ENCODE measurements at places on chromosomes 6 and 20.

DNA sequence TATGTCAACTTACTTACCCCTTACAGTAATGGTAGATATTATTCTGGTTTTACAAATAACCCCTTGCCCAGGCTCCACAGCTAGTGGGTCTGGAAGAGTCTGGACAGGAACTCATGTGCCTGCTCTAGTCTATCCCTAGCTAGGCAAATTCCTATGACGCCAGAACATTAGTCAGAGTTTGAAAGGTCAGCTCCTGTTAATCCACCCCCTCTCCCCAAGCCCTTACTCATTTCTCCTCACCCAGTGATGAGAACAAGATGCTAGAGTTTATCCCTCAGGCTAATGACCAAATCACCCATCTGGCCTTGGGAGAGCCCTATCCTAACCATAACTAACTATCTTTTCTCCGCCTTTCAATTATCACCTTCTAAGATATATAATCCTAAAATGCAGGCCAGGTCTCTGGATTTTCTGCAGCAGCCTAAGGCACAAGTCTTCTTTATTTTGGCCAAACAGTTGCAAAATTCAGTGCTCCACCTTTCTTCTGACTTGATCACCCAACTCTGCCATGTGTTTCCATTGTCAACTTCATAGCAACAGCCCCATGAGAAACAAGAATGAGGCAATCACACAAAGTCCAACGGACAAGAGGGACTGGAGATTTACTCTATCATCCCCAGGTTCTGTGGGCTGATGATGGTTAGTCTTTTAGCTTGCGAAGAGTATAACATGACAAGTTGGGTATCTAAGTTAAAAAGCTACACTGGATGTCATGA lies 113.3 kb downstream of the TASP1 start:
- no peak for DNase-seq

DNA sequence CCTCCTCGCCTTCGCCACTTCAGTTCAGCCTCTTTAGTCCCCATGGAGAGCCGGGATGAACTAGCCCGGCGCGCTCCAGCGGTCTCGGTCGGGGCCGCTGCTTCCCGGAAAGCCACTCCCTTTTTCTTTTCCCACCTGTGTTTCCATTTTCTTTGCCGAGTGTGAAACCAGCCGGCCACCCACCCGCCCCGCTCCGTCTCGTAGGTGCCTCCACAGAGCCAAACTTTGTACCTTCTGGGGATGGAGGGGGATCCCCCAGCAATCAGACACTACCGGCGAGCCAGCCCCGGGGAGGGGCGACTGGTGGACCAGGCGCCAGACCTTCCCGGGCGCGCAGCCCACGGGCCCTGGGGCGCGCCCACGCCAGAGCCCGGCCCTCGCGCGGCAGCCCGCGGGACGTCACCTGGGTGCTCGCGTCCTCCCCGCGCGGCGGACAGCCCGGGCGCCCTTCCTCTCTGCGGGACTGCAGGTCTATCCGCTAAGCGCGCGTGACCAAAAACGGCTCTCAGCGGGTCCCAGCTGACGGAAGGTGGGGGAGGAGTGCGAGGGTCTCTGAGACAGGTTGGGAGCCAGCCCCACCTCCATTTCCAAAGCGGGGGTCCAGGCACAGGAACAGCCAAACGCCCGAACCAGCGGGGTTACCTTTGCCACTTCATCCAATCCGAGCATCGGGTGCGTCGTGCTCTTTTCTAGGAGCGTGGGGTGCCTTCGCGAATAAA lies at the start of gene MCHR2:
MCHR2 (minus strand) TSS at position 691 of the 719 bp plus-strand sequence. CDS start 38,076 bp downstream, outside the sequence.
- DNase-seq: no peak

DNA sequence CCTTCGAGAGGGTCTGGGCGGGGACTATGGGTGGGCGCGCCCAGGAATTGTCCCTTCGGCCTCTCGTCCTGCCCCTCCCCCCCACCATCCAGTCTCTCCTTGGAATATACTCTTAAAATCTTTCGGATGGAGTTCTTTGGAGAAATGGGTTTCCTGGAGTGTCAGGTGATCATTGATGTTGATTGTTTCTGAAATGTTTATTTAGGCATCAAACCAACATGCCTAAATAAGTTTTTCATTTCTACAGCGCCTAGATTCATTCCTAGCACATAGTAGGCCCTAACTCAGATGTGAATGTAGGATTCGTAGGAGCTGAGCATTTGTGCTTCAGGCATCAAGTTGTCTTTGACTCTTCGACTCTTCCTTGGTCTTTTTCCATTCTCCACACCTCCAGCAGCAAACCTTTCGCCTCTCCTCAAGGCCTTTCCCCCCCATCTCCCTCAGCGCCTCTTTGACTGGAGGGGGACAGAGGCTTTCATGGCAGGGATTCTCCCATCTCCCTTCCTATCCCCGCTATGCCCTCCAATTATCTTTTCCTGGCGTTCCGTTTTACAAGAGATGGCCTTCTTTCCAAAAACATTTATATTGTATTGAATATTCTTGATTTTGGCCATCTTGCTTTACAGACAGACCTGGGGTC lies 610 bp downstream of the CASP8AP2 start:
- DNase-seq: no peak

GRCh38 chr20:53055367-53056067 lies 83.4 kb downstream of the TSHZ2 start:
- DNase-seq: no peak

GRCh38 chr6:29757701-29758293 lies 34.6 kb downstream of the HLA-F start:
- DNase-seq: no peak

DNA sequence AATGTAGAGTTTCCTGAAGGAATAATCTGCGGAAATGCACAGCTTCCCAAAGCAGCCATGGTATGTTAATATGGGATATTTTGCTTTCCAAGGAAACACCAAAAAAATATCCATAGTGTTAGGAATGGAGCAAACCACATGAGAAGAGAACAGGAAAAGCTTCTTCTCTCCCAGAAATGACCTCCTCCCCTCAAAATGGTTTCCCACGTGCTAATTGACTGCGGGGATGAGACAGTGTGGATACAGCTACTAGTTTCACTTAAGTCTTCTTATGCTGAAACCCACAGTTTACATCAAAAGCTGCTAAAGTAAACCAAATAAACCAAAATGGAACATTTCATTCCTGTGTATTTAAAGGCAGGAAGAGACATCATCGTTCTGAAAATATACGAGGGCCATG lies 69.4 kb downstream of the FYN start:
- no peak for DNase-seq

DNA sequence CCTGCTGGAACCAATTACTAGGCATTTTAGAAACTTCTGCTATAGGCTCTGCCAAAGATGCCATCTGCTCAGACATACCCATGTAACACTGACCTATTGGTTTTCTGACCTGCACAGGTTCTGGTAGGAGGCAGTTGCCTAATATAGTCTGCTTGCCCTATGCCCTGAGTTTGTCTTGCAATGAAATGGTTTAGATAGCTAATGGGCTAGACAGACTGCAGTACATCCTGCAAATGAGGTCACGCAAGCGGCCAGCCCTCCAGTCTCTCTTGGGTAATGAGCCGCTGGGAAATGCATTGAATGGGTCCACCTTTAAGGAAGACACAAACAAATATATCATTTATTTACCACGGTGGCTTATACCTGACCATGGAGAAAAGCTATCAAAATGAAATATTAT lies 90.6 kb upstream of the B3GAT2 start:
- no peak for DNase-seq

GRCh38 chr6:46961711-46962110 lies 40.0 kb upstream of the ADGRF5 start:
- no peak for DNase-seq

- no peak for DNase-seq
Measured at GRCh38 chr20:8798505-8798904, 270.4 kb upstream of the PLCB4 start.

DNA sequence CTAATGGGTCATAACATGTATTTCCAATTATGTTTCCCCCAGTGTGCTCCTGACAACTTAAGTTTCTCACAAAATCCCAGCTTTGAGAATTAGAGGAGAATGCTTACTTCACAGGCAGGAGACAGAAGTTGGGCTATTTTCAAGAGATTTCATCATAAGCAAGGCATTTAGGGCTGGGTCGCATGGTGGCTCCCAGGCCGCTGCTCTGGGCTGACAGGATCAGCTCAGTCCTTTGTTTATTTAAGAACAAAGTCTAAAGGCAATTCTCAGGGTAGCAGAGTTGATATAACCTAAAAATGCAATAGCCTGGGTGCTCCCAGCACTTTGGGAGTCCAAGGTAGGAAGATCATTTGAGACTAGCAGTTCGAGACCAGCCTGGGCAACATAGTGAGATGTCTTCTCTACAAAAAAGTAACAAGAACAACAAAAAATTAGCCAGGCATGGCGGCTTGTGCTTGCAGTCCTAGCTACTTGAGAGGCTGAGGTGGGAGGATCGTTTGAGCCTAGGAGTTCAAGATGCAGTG lies 10.9 kb downstream of the FOXQ1 start:
- no peak for DNase-seq

DNA sequence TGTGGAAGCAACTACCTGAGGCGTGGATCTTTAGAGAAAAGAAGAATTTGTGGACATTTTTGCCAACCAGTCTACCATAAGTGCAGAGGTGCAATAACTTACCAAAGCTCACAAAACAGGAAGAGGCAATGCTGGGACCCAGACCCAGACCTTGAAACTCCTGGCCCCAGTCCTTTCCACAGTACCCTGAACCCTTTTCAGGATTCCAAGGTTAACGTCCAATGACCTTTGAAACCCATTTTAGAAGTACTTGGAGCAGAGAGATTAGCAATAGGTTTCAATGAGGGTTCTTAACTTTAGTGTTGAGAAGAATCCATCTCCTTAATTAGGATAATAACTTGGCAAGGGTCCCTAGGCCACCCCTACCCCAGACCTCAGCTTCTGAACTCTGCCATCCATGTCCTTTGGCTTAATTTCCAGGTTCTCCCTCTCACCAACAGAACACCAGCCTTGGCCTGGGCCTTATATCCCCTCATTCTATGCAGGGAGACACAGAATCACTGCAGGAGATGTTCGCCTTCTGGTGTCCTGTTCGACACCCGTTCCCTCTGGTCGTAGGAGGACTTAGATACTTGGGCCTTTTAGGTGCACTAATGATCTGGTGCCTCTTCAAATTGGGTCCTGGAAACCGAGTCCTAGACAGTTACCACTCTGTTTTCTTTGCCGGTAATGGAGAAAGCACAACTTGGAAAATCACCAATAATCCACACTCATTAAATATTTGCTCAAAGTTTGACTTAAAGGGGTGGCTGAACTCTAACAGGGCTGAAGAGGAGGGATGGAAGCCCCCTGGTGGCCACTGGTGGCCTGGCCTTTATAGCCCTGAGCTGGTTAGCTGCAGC lies 40.6 kb downstream of the ISM1 start:
- DNase-seq: no peak

GRCh38 chr20:60402189-60403058 lies 444.2 kb downstream of the CDH26 start:
- no peak for DNase-seq

DNA sequence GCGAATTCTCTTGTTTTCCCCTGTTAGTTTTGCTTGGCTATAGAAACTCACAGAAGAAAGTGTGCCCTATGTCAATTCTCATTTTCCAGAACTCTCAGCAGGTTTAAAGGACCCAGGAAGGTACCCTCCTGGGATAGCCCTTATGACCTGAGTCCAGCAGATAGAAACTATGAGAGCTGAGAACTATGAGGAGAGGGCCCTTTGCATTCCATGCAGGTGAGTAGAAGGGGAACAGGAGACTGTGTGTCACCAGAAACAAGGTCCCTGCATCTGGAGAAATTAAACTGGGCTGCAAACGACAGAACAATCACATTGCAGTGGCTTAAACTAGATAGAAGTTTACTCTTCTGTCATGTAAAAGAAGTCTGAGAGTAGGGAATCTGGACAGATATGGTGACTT lies 35.7 kb upstream of the SCUBE3 start:
- DNase-seq: no peak

- DNase-seq: no peak
Measured at GRCh38 chr20:49887251-49888211, 27.8 kb downstream of the SPATA2 start.

- no peak for DNase-seq
Measured at GRCh38 chr6:109788687-109789086, 97.6 kb downstream of the FIG4 start.
